ENCODE measurements at places on chromosomes 5 and 9. TPM values are rescaled to one million over a fixed set of nuclear protein-coding genes. Genes with fewer than 3 reads are reported as not detected.

DNA sequence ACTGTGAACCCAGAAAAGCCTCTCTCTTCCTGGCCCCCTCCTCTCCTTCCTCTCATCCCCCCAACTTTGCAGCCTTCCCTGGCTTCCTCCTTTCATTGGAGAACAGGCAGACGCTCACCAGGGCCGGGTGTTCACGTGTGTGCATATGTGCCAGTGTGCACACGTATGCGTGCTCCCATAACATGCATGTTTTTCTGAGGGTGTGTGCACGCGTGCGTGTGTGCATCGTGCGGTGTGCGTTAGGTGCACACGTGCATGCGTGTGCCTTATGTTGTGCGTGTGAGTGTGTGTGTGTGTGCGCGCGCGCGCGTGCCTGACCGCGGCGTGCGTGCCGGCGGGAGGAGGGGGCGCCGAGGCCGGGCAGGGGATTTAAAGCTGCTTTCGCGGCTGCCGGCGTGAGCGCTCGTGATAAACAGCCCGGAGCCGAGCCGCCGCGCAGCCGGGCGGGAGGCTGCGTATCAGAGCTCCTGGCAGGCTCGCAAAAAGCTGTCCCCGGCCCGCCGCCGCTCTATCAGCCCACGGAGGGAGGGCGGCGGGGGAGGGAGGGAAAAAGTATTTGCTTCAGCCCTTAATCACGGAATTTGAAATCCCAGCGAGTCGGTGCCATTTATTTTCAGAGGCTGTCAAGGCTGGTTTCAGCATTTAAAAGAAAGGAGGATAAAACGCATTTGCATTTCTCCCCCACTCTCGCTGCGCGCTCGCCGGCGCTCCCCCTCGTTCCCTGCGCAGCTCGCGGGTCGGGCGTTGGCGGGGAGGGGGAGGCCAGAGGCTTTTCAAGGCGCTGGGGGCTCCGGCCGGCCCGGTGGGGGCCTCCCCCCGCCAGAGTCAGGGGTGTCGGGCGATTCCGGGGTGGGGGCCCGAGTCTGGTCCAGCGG is 183.9 kb downstream of the C9orf50 start:
- peak; percentile 91 for DNase-seq

DNA sequence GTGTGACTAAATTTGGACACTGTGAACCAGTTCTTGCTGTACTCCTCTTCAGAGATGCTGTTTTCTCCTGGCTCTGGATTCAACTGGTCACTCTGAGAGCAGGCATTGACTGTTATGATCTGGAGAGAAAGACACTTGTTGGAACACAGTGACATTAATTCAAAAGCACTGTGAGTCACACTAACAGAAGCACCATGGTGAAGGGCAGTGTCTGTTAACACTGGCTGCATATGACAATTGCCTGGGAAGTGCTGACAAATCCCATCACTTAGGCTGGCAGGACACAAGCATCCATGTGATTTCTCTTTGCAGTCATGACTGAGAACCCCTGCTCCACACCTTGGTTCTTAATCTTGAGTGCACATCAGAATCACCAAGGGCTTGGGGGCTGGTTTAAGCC is 132.4 kb downstream of the TRPM6 start:
- no peak for DNase-seq

- DNase-seq: no peak
Measured at GRCh38 chr5:111480346-111480745, 32.0 kb downstream of the STARD4 start.

Gene CEL
- total RNA-seq: 3.6 TPM

Gene TMEM167A
- total RNA-seq: 80.9 TPM

Gene LMX1B
- total RNA-seq: 1.6 TPM

- peak; percentile 75 for DNase-seq
Measured at GRCh38 chr9:2015581-2016407, 647 bp downstream of the SMARCA2 start.

All from aorta (tissue), 5 donors.